ENCODE measurements at places on chromosomes 12 and 14.

- DNase-seq, result no peak
These were observed 259.9 kb upstream of the MDGA2 start for GRCh38 chr14:47935332-47935731.

DNA sequence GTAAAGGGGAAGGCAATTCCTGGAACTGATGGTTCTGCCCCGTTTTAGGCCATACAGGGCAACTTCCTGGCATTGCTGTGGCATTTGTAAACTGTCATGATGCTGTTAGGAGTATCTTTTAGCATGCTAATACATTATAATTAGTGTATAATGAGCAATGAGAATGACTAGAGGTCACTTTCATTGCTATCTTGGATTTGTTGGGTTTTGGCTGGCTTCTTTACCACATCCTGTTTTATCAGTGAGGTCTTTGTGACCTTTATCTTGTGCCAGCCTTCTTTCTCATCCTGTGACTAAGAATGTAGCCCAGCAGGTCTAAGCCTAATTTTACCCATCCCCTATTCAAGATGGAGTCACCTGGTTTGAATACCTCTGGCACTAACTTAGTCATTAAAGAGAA lies 51.2 kb downstream of the TESPA1 start:
- DNase-seq, result no peak

GRCh38 chr12:12582895-12583303 lies 20.2 kb upstream of the DUSP16 start:
- no peak for DNase-seq

DNA sequence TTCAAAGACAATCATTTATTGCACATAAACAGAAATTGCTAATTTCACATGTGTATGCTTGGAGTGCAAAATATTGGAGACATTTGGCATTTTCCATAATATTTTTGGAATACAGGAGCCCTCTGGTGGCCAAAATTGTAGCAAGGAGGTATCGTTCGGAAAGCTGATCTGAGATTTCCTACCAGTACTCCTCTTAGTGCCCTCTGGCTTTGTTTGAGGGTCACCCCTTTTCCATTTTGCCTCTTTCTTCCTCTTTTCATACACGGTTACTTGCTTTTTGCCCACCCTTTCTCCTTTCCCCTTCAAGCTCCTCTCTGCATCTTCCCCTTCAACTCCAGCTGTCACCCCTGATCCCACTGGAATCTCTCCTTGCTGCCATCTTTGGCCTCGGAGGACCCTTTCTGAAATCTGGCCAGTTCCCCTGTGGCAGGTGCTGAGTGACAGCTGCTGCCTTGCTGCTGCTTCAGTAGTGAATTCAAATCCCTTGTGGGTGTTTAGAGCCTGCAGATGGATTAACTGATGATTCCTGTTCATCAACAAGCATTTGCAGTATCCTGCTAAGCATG lies 164.6 kb upstream of the PARP11 start:
- peak; percentile 63 for DNase-seq
